Spinal cord (tissue), 10 donors: ENCODE measurements at places on chromosomes 16 and 17. TPM values are rescaled to one million over a fixed set of nuclear protein-coding genes. Genes with fewer than 3 reads are reported as not detected.

DNA sequence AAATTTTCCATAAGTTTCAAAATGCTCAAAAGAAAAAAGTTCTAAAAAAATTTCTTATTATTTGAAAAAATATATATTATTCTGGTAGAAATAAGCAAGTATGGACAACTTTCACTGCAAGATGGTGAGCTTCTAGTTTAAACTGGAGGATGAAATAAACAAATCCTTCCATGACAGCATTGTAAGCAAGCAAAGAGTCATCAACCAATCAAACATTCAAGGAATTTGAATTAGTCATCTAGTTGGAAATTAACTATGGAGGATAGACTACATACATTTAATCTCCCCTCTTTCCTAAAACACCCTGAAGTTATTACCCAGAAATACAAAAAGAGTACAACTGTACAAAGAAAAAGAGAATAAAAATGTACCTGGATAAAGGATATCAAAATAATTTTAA, 51.0 kb upstream of the IRX5 start:
- DNase-seq = no peak

- no peak for DNase-seq
These were observed 985.7 kb downstream of the CDH8 start for GRCh38 chr16:61050547-61050946.

GRCh38 chr16:81431554-81432353, 12.9 kb upstream of the CMIP start:
- no peak for DNase-seq

DNA sequence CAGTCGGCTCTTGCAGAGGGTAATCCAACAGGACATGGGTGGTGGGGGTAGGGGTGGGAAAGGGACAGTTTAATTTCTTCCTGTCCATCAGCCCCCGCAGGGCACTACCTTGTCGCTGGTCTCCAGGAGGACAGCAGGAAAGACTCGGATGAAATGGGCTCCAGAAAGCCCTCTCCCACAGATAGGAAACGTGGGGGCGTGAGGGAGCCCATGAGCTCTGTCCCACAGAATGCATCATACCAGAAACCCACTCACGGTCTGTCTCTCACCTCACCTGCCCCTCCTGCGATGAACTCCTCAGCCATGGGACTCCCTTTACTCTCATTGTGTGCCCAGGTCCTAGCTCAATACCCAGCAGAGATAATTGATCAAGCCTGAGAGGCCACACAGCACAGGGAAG, 240.1 kb downstream of the GSG1L start:
- no peak for DNase-seq

The CDRT15 gene
- total RNA-seq = not detected

GRCh38 chr16:87851141-87851587, 18.1 kb downstream of the SLC7A5 start:
- no peak for DNase-seq

DNA sequence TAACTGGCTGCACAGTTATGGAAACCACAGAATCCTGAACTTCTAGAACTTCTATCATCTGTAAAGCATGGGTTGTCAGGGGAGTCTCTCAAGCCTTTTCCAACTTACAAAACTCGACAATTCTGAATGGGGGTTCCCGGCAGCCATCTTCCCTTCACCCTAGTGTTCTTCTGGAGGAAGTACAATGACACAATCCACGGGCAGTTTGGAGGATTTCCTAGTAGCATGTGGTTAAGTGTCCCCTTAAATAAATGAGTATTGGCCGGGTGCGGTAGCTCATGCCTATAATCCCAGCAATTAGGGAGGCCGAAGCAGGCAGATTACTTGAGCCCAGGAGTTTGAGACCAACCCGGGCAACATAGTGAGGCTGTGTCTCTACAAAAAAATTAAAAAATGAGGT, 2.1 kb downstream of the SLC16A6 start:
- no peak for DNase-seq

DNA sequence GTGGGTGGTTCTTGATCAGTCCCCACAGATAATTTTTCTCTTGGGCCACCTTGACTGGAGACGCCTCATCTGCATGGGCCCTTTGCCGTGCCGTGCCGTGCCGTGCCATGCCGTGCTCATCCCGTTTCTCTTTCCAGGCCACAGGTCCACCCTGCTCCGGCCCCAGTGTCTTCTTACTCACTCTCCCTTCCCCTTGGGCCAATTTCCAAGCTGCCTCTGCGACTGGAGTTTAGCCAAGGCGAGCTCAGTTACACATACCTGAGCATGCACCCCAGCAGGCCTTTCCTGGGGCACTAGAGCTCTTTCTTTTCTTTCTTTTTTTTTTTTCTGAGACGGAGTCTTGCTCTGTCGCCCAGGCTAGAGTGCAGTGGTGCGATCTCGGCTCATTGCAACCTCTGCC, 40.5 kb upstream of the MGAT5B start:
- no peak for DNase-seq

GRCh38 chr17:37772982-37773381, 28.1 kb upstream of the HNF1B start:
- DNase-seq = no peak

The RAMP2 gene
- 106 TPM for total RNA-seq
